ENCODE measurements at places on chromosomes 11 and 22.

GRCh38 chr11:116397602-116398084, 375.1 kb downstream of the BUD13 start:
- no peak for DNase-seq

DNA sequence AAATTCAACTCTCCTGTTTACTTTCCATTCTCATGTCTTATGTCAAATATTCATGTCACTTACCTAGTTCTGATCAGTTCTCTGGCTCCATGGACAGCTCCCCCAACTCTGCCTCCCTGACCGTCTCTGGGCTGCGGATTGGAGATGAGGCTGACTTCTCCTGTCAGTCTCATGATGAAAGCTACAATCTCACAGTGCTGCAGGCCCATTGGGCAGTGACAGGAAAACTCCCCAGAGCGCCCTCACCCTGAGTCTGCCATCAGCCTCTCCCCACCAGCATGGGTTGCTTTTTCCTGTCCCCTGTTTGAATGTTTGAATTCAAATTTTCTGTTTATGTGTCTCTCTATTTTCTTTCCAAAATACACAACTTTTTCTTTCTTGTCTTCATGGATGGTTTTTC, 63.8 kb upstream of the TOP3B start:
- no peak for DNase-seq

- no peak for DNase-seq
These were observed 32.2 kb downstream of the CWC15 start for GRCh38 chr11:94941131-94941530.

DNA sequence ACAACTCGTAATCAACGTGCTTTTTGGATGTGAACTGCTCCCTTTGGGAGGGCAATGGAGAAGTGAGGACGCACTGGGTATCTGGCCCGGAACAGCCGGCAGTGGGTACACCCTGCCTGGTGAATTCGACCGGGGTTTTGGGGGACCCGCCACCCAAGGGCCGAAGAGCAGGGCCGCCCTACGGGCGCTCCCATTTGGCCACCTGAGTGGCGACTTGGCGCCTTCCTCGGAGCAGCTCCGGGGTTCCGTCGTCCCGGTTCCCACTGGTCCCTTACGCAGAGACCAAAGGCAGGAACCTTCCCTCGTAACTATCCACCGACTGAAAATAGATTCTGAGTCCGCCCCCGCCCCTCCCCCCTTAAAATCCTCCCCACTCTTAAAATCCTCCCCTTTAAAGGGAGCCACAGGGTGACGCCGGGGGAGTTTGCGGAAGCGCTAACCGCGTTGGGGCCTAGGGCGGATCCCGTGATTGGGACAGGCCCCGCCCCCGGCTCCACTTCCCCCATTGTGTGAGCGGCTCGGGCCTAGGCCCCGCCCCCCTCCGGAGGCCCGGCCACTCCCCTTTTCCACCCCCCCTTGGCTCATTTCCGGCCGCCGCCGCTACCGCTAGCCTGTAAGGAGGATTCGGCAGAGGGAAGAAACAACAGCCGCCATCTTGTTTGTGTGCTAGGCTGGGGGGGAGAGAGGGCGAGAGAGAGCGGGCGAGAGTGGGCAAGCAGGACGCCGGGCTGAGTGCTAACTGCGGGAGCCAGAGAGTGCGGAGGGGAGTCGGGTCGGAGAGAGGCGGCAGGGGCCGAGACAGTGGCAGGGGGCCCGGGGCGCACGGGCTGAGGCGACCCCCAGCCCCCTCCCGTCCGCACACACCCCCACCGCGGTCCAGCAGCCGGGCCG, 1.0 kb upstream of the EP300 start:
- peak; percentile 96 for DNase-seq

GRCh38 chr11:21411104-21411503, 741.7 kb downstream of the NELL1 start:
- no peak for DNase-seq

DNA sequence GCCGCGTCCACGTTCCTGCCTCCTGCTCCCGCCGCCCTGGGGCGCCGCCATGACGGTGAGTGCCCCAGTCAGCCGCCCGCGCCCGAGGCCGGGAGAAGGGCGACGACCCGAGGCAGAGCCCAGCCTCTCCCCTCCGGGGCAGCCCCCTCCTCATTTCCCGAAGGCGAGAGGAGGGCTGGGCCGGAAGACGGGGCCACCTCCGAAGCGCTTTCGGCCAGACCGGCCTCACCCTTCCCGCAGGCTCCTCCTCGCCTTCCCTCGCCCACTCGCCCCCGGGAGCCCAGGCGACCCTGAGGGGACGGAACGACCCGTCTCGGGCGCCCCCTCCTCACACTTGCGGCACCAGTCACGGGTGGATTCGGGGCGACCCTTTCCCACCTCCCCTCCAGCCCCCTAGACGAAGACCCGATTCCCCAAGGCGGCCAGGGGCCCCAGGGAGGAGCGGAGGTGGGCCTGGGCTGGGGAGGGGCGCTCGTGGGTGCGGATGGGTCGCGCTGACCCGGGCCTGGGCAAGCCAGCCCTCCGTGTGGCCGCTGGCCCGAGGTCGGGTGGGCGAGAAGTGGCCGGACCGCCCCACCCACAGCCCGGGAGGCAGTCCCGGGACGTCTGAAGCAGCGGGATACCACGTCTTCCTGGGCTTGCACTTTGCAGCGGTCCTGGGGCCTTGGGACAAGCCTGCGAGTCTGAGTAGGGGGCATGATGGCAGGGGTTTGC, 49.7 kb downstream of the TRIOBP start:
- no peak for DNase-seq

DNA sequence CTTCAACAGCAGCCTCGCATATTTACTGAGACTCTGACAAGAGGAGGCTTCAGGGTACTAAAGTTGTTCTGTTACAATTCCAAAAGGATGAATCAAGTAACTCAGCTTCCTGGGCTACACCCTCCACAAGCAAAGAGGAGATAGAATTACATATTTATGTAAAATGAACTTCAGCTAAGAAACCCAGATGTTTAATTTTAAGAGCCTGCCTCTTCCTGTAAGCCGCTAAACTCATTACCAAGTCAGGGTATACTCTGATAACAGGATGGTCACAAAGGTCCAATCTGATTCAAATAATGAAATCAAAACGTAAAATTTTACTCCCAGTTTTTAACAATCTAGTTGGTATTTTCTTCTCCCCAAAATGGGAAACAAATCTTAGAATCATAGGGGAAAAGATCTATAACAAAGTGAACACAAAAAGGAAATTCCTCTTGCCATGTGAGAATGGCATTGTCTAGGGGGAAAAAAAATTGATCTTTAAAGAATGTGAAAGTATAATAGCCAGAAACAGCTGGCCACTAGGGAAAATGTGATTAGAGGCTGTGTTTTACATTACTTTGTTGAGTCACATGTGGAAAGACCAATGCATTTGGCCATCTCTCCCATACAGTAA, 30.9 kb downstream of the CHEK2 start:
- no peak for DNase-seq

- DNase-seq, result no peak
These were observed 30.4 kb downstream of the CYP2R1 start for GRCh38 chr11:14861680-14862079.

DNA sequence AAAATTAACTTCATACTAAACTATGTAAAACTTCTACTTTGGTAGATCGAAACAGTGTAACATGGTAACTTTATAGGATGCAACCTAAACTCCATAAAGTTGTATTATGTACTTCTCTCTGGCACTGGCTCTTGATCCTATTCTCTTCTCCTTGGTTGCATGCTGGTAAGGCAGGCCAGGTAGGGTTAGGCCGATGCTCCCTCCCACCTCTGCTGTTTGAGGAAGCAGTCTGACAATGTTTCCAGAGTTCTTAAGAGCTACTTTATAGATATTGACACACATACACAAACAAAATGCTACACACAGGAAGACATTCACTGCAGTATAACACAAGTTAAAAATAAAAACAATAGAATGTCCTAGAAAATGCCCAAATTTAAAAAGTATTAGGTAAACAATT, 22.5 kb downstream of the CTSC start:
- no peak for DNase-seq

- DNase-seq, result no peak
These were observed 12.0 kb upstream of the PHLDA2 start for GRCh38 chr11:2940921-2941821.

- DNase-seq, result no peak
These were observed 1.2 kb upstream of the PPP1R14B start for GRCh38 chr11:64247729-64248531.

- peak; percentile 86 for DNase-seq
These were observed 2.1 kb downstream of the LPXN start for GRCh38 chr11:58573451-58574104.

GRCh38 chr11:105144887-105145286, 5.3 kb upstream of the CARD18 start:
- DNase-seq, result peak; percentile 36

DNA sequence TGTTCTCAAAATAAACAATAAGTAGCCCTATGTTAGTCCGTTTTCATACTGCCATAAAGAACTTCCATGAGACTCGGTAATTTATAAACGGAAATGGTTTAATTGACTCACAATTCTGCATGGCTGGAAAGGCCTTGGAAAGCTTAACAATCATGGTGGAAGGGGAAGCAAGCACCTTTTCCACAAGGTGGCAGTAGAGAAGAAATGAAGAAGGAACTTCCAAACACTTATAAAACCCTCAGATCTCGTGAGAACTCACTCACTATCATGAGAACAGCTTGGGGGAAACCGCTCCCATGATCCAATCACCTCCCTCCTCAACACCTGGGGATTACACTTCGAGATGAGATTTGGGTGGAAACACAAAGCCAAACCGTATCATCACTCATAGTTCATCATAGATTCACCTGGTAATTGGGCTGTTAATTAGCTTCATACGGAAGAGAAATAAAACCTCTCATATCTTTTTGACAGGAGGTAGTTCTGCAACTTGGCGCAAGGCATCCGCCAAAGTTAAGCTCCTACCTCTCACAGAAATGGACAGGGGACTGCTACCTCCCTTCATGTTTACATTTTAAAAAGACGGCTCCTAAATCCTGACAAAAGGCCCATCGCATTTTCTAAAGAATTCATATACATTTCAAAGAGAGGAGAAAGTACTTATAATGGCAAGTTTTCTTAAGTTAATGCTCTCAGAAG, 49.0 kb downstream of the MUC15 start:
- DNase-seq, result peak; percentile 51

DNA sequence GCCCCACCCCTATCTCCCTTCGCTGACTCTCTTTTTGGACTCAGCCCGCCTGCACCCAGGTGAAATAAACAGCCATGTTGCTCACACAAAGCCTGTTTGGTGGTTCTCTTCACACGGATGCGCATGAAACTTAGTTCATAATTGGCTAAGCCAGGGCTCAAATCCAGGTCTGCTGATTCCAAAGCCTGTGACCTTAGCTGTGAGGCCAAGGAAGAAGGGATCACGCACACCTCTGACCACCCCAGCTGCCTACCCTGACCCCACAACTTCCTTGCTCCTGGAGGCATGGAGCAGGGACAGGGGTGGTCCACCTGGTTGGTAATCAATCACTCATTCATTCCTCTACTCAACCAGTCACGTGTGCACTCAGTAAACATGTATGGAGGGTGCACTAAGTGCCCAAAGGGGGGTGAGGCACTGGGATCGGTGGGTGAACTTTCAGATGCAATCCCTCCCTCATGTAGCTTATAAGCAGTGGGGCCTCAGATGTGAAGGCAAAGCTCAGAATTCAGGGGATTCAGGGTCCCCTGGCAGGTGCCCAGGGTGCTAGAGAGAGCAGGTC, 10.3 kb downstream of the FXYD2 start:
- DNase-seq, result no peak

GRCh38 chr11:10979529-10979928, 121.7 kb upstream of the ZBED5 start:
- DNase-seq, result no peak

DNA sequence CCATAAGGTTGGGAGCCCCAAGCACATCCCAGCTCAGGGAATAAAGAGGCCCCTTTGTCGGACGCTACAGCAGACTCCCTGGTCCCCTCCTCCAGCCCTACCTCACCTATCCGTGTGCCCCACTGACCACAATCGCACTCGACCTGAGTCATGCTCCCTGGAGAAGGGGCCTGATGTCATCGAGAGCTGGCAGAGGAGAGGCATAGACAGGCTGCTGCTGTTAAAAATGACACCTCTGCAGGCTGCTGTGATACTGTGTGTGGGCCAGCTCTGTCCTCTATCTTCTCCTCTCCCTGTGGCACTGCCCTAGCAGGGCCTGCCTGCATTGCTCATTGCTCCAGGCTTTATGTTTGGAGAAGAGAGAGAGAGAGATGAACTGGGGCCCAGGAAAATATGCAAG, 123.4 kb upstream of the SYT13 start:
- DNase-seq, result no peak

- no peak for DNase-seq
These were observed 2.4 kb upstream of the ARSA start for GRCh38 chr22:50630376-50630775.

GRCh38 chr11:70671083-70671482, 272.8 kb downstream of the CTTN start:
- no peak for DNase-seq

DNA sequence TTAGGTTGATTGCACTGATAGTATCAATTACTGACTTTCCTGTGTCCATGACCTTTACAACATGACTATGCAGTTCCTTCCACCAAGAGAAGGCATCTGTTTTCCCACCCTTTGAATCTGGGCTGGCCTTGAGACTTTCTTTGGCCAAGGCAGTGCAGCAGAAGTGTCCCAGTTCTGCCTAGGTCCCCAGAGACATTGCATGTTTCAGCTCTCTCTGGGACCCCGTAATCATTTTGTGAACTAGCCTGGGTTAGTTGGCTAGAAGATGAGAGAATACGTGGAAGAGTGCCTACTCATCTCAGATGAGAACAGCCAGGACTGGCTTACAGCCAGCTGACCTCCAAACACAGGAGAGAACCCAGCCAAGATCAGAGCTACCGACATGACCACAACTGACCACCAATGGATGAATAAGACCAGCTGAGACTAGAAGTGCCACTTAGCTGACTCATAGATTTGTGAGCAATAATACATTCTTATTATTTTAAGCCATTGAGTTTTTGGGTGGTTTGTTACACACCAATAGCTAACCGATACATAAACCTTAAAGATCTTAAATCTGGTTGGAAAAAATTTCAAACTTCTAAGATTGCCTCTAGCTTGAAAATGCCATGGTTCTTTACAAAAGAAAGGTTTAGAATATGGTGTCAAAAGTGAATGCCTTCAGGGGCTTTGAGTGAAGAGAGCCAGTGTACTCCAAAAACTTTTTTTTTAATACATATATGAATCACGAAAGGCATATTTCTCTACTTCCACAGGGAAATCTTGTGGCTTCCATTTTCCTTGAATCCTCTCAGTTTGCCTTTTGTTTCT, 145.2 kb downstream of the FBXO7 start:
- DNase-seq, result no peak

DNA sequence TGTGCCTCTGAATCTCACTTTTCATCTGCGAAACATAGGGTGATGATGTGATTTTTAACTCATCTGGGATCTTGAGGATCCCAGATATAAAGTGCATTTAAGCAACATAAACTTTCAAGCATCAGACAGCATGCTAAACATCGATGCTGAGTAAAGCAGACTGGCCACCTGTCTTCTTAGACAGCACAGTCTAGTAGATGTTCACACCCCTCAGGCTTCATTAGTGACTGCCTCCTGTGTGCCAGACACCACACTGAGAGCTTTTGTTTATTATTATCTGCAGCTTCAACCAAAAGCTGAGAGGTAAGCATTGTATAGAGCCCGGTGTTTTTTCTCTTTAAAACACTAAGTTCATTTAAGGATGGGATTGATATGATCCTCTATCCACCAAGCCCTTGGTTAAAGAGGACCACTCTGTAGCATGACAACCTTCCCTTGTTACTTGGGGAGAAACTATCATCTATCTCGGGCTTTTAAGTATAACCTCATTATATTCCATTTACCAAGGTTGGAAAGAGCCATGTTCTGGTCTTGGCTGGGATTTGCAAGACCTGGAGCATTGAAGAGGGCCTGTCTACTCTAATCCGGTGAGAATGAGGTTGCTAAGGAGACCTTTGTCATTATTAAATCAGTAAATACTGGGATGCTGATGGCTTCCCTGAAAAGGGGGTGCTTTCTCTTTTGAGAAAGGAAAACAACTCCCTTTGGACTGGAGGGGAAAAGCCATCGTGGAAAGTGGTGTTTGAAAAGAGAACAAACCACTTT, 114.2 kb upstream of the SEZ6L start:
- no peak for DNase-seq

Data from ACHN (cell line).